ENCODE measurements at places on chromosomes 2 and 18.

- DNase-seq, result peak; percentile 6
These were observed 811.6 kb downstream of the PLCL1 start for GRCh38 chr2:198615972-198616371.

DNA sequence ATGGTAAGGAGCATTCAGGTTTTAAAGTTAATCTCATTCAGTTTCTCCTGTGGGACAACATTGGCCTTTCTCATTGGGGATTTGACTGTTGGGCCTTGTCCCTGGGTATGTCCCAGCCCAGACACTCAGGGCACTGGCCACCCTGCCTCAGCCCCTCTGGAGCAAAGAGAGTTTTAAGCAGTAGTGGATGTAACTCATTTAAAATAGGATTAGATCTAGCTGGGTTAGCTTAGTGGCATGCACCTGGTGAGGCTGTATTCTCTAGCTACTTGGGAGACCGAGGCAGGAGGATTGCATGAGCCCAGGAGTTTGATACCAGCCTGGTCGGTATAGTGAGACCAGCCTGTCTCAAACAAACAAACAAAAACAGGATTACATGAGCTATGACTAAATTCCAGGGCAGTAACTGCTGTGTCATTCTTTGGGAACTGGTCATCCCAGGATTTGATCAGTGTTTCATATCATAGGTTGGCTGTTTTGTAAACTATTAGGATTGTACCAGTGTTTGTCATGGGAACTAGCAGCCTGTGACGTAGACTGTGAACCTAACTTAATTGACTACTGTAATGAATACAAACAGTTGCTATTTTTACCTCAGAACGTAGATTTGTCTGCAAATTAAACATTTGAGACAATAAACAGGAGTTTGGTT is 12.5 kb downstream of the INPP4A start:
- DNase-seq, result peak; percentile 71

- DNase-seq, result peak; percentile 75
These were observed 4.7 kb downstream of the RTKN start for GRCh38 chr2:74436848-74437695.

DNA sequence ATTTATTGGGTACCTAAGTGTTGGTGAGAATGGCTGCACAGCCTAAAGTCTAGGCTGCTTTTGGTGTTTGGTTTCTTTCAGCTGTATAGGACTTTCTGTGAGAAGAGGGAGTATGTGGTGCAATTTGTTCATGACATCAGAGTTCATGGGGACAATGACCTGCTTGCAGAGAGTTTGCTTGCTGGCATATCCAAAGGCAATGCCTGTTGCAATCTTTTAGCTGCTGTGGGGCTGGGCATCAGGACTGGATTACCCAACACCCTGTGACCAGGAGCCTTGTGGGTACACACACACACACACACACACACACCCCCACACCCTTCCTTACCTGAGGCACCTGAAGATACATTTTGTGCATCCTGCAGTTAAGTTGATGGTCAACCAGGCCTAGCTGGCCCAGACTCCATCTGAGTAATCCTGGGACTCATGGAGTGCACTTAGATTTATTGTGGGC is 68.4 kb downstream of the LIPG start:
- no peak for DNase-seq

DNA sequence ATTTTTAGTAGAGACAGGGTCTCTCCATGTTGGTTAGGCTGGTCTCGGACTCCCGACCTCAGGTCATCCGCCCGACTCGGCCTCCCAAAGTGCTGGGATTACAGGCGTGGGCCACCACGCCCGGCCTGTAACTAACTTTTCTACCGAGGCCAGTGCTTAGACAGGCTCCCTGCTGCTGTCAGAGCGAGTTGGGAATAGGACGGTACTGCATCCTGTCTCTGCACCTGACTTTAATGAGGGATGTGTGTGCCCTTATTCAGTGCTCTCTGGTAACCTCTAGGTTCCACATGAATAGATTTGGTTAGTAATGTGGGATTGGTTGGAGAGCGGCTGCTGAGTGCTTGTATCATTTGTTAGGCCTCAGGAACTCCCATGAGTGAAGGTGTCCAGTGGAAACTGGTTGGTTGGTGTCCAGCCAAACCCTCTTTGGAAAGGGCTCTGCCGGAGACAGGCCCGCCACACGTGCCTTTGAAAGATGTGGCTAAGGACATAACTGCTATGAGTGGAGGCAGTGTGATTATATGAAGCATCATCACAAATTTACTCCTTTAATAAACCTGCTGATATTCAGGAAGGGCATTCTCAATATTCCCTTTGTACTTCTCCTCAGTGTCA is 36.6 kb downstream of the MYOM1 start:
- no peak for DNase-seq

GRCh38 chr2:16513626-16514025 is 152.0 kb downstream of the CYRIA start:
- DNase-seq, result no peak

- DNase-seq, result peak; percentile 86
These were observed 412 bp downstream of the OSBPL1A start for GRCh38 chr18:24397131-24397693.

GRCh38 chr2:199663157-199663556 is 187.8 kb downstream of the FTCDNL1 start:
- DNase-seq, result no peak

DNA sequence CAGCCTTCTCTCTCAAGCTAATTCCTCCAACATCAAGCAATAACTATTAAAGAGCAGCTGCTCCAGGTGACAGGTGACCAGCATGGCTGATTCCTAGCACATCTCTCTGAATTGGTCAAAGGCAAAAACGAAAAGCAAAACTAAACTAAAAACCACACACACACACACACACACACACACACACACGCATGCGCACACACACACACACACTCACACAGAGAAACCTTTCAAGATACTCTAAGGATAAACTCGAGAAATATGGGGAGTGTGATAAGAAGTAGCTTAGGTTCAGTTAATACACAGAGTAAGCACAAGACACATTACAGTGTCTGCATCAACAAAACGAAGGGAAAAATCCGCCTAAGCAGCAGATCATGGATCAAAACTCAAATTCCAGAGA is 74.5 kb upstream of the FZD7 start:
- no peak for DNase-seq

DNA sequence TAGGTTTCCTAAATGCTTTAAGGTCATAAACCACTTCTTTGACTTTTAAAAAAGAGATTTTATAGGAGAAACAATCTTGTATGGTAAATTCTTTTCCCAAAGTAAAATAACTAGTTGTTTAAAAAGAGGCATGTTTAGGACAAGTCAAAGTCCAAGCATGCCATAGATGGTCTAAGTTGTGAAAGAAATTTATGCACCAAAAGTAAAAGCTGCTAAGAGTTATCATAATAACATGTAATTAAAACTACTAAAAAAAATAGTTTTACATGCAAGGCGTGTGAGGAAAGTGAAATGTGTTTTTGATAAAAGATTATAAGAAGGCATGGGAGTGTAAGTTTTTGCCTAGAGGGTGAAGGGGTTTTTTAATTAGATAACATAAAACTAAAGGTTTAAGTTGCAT is 22.5 kb downstream of the FAM210A start:
- peak; percentile 28 for DNase-seq

DNA sequence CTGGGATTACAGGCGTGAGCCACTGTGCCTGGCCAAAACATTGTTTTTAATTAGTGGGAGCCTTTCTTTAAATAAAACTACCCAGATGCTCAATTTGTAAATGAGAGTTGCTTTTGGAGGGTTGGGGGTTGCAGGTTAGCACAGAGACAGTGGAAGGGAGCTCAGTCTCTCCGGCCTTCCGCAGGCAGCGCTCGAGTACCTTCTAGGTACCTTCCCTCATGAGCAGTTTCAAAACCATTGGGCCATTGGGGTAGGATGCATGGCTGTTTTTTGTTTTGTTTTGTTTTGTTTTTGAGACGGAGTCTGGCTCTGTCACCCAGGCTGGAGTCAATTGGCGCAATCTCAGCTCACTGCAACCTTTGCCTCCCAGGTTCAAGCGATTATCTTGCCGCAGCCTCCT is 19.0 kb downstream of the SLC66A3 start:
- DNase-seq, result no peak

DNA sequence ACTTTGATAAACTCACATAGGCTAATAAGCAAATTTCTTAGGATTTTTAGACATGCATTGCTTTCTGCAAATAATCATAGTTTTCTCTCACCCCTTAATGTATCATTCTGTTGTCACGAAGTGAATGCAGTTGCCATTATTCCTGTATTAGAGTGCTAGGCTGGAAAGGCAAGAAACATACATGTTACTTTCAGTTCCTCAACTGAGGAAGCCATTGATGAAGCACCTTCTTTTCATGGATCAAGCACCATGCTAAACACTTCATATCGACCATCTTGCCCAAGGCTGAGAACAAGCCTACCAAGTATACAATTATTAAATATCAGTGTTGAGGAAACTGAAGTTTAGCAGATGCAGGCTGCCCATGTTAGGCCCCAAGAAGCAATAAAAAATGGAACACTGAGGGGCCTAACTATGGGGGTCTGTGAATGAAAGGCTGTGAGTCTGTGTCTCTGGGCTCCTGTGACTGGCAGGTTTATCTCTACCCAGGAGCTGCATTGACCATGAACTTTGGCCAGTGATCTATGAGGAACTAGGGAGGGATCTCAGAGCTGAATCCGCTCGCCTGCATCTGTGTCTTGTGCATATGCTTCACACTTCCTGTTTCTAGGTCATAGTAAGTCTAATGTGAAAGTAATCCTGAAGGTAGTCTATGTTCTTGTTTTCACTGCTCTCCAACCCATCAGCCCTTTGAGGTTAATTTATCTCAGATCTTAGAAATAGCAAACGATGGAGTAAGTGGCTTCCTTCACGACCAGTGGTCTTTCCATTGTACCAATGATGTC is 16.0 kb upstream of the TSPYL6 start:
- DNase-seq, result no peak

- peak; percentile 62 for DNase-seq
These were observed 14.9 kb downstream of the ATOH8 start for GRCh38 chr2:85768713-85769112.

GRCh38 chr2:113962692-113963480 is 73.0 kb downstream of the ACTR3 start:
- peak; percentile 87 for DNase-seq

DNA sequence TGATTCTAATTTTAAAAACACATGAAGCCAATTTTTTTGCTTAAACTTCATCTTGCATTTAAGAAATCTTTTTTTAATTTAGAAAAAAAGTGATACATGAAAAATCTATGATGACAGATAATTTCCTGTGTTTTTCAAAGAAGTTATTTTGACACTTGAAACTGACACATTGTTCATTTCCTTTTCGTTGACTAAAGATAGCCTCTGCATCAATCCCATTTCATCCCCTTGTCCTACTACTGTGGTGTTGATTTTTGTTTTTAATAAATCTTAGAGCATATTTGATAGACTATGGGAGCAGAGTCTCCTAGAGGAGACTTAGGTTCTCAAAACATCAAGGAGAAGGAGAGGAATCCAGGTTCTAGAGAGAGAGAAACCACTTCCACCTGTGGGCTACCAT is 70.9 kb downstream of the ACVR1C start:
- no peak for DNase-seq

DNA sequence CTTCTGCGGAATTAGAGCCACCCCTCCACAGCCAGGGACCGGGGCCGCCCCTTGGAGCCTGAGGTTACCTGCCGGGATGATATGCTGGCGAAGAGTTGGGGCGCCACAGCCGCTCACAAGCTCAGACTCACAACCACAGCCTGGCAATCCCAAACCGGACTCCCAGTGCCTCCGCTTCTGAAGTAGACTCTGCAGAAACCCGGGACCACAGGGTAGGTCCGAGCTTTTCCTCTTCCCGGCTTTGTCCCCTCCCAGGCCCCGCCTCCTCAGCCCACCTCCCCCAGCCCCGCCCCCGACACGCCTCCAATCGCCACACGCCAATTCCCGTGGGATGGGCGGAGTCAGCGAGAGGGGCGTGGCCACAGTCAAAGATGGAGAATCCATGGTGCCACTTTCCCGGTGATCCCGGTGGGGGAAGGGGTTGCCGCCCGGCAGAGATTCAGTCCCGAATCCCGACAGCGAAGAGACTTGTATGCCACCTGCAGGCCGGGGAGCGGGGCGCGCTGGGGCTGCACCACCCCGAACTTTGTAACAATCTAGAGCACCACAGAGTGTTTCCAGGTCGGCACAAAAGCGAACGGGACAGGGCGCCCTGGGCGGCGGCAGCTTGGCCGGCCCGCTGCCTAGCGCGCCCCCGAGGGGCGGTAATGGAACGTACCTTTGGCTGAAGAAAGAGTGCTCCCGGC is at the start of gene IDH1:
Gene IDH1 (minus strand): TSS at position 201 of the 686 bp plus-strand sequence. CDS start 3,520 bp downstream, outside the sequence.
- DNase-seq, result peak; percentile 94

GRCh38 chr2:70855667-70856066 is 20.1 kb upstream of the CD207 start:
- DNase-seq, result peak; percentile 29

DNA sequence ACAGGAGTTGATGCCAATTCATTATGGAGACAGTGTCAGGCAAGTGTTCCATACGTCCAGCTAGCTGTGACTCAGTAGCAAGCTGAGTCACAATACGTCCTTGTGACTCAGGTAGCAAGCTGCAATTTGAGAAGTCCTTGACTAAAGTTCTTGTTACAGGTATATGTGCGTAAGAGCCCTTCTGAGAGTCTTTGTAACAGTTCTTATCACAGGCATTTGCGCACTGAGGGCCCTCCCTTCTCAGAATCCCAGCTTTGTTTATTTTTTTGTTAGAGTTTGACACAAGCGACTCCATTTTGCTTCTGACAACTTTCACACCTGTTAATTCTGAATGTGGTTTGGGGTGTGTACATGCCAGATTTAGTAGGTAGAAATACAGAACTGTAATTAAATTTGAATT is 20.1 kb upstream of the ACMSD start:
- no peak for DNase-seq

DNA sequence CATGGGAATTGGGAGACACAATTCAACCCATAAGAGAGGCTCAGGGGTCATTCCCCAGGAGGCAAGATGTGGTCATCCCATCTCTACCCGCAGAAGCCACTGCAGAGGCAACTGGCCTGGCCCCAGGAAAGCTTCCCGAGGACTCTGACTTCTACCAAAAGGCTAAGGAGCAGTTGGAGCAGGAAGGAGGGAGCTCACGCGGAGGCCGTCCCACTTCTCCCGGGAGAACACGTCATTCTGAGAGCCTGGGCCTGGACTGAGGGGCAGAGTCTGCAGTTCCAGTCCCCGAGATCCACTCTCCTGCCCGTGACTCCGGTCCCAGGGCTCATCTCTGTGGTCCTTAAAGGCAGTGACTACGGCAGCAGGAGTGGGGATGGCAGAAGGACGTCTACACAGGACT is 69.0 kb upstream of the TAF1B start:
- DNase-seq, result no peak
